ENCODE measurements at places on chromosomes 7 and 10.

DNA sequence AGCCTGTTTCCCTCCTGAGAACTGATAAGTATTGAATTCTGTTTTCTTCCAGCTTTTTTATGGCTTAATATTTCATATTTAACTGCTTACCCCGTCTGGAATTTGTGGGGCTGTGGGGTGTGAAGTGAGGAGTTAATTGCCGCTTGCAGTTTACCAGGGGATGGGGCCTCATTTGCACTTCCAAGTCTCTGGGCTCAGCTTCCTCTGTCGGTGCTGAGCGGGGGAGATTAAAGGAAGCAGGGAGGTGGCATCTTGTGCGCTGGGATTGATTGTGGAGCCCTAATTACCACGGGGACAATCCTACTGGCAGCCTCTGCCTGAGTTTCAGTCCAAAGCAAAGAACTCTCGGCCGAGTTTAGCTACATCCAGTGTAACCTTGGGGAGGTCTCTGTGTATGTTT, 33.4 kb downstream of the ELFN1 start:
- no peak for DNase-seq

DNA sequence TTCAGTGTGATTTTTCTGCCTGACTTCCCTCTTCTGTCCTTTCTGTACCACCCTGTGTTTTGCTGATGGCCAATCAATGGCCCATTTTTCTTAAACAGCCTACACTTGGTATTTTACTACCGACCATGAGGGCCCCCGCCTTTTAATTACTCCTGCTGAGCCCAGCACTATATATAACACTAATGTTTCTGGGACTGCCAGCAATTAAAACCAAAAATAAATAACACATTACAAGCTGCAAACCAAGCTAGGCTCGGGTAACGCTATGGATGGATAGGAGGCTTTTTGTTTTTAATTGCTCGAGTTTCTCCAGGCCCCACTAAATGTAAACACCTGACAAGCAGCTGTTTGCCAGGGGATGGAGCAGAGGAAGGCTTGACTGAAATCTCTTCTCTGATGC, 915.4 kb upstream of the AUTS2 start:
- no peak for DNase-seq

- no peak for DNase-seq
Observed at GRCh38 chr10:33315891-33316290, 18.6 kb downstream of the NRP1 start.

- no peak for DNase-seq
Observed at GRCh38 chr10:13913897-13914296, 327.1 kb downstream of the PRPF18 start.
